GM12864 (cell line): ENCODE measurements at places on chromosomes 7 and 10.
A peak's percentile ranks its signal among the peaks of the same experiment; 100 is the strongest.

DNA sequence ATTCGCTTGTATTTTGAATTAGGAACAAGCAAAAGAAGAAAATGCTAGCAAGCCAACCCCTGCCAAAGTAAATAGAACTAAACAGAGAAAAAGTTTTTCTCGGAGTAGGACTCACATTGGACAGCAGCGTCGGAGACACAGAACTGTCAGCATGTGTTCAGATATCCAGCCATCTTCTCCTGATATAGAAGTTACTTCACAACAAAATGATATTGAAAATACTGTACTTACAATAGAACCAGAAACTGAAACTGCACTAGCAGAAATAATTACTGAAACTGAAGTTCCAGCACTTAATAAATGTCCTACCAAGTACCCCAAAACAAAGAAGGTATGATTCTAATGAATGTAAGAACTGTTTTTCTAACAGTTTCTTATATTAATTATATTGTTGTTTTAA, 87.9 kb downstream of the KMT2E start:
- no peak for DNase-seq

GRCh38 chr7:23306936-23307521, 7.9 kb downstream of the MALSU1 start:
- no peak for DNase-seq

DNA sequence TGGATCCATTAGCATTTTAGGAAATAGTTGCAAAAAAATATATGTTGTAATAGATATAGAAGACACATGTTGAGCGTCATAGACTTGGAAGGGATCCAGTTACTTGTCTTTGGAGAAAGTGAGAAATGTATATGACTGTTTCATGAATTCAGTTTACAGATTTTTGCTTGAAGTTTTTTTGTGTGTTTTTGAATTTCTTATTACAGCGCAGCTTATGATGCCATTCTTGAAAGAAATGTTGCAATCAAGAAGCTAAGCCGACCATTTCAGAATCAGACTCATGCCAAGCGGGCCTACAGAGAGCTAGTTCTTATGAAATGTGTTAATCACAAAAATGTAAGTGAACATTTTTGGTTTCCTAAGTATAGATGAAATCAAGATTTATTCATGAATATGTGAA, 98.2 kb downstream of the MAPK8 start:
- no peak for DNase-seq

GRCh38 chr7:25947669-25948516, 204.1 kb upstream of the NFE2L3 start:
- DNase-seq: no peak

GRCh38 chr7:44678471-44679179, 70.0 kb upstream of the ZMIZ2 start:
- DNase-seq: no peak

DNA sequence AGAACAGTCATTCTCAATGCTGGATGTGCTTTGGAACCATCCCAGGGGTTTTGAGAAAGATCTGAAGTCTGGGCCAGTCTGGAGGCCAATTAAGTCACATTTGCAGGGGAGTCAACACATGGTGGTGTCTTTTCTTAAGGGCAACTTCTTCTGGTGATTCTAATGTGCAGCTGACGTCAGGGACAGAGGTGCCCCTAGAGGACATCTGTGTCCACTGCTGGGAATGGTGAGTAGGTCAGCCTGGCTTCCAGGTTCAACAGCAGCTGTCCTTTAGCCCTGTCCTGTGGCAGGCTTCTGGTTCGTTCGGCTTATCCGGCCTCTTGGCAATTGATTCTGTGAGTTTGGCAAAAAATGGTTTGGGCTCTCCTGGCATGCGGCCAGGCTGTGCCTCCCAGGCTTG, 269.7 kb upstream of the HABP2 start:
- no peak for DNase-seq

DNA sequence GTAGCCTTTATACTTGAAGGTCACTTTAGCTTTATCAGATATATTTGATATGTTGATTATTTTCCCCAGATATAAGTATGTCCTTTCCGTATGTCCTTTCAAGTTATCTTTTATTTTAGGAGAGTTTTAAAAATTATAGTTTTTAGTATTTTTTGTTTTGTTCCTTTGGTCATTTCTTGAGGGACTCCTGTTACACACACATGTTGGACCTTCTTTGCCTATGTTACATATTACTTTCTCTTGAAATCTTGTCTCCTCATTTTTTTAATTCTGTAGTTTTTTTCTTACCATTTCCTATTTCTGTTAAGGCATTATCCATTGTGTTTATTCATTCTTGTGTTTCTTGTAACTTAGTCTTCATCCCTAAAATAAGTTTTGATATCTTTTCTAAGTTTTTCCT, 23.9 kb downstream of the GLCCI1 start:
- DNase-seq: no peak

GRCh38 chr10:117477961-117478670, 64.4 kb upstream of the EMX2 start:
- DNase-seq: no peak

- peak; percentile 12 for DNase-seq
These were observed 36.3 kb downstream of the SUFU start for GRCh38 chr10:102540023-102540422.

- no peak for DNase-seq
These were observed 634.7 kb upstream of the AUTS2 start for GRCh38 chr7:68963552-68963951.

GRCh38 chr10:86594535-86594934, 59.8 kb upstream of the OPN4 start:
- DNase-seq: no peak

DNA sequence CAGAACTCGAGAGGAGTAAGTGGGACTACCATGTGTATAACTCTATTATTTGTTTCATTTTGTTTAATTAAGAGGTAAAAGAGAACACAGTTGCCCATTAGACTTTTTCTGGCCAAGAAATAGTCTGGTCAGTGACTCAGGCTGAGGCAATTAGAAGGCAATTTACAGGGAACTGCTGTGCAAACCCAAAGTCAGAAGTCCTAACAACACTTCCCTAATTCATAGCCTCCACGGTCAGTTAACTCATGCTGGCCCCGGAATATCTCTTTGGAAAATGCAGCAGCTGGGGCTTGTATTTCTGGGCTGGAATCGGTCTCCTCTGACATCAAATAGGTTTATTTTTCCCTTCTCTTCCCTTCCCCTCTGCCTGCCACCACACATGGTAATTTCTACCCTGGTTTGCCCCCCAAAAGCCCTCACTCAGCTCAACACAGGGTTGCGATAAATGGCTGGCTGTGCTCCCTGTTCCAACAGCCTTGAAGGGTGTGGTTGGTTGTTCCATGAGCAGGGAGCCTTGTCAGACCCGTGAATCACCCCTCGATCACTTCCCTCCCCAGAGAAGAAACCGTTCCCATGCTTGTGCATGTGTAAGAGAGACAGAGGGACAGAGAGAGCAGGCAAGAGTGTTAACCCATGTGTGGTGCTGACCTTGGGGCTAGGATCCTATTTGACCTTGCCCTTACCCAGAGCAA, 5.3 kb downstream of the SH3PXD2A start:
- no peak for DNase-seq
